ENCODE measurements at places on chromosomes 2 and 18. TPM values are rescaled to one million over a fixed set of nuclear protein-coding genes. Genes with fewer than 3 reads are reported as not detected.

Gene RBM43
- total RNA-seq: 9.8 TPM

Gene EVA1A
- 9.7 TPM for total RNA-seq

Gene NOSTRIN
- 6.9 TPM for total RNA-seq

Gene SPATA3
- total RNA-seq: not detected

GRCh38 chr18:13696961-13697360, 29.4 kb downstream of the FAM210A start:
- DNase-seq: no peak

DNA sequence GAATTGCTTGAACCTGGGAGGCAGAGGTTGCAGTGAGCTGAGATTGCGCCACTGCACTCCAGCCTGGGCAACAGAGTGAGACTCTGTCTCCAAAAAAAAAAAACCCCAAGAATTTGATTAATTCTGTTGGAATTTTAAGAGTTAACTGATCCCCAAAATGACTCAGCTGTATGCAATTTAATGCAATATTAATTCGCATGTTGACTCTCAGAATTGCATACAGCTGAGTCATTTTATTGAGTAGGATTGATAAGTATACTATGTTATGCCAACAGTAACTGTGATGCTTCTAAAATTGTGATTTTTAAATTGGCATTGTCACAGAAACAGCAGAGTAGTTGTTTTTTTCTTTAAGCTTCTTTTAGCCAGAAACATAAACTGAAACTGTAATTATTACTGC, 19.6 kb downstream of the MSH2 start:
- no peak for DNase-seq

- no peak for DNase-seq
These were observed 54.3 kb downstream of the INPP5D start for GRCh38 chr2:233114421-233114861.

GRCh38 chr18:1350931-1351450, 446.3 kb downstream of the ADCYAP1 start:
- peak; percentile 43 for DNase-seq

DNA sequence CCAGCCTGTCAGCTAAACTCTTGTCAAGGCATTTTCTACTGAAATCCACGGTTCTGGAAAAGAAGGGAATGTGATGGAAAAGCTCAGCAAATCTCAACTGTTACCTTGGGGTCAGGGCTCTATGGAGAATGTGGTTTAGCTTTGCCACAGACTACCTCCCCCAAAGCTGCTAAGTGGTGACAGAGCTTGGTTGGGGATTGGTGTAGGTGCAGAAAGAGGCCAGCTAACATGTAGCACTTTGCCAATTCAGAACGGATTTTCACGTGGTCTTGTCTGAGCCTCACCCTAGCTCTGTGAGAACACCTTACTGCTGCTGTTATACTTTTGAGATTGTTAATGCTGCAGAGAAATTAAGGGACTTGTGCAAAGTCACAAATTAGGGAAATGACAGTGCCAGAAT, 331.1 kb downstream of the RND3 start:
- DNase-seq: no peak

DNA sequence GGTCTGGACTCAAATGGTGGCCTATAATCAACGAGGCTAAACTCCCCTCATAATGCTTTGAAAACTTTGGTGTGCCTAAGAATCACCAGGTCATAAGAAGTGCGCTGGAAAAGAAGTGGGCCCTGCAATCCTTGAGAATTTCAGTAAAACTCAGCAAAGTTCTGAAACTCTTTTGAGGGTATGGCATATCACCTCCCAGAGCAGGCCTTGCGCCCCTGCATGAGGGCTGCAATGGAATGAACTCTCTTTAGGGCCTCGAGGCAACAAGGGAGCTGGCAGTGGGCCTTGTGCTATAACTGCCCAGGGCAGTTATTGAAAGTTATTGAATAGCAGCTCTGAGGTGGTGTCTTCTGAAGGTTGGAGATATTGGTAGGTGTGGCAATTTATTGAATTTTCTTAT, 34.5 kb upstream of the AFF3 start:
- DNase-seq: no peak

DNA sequence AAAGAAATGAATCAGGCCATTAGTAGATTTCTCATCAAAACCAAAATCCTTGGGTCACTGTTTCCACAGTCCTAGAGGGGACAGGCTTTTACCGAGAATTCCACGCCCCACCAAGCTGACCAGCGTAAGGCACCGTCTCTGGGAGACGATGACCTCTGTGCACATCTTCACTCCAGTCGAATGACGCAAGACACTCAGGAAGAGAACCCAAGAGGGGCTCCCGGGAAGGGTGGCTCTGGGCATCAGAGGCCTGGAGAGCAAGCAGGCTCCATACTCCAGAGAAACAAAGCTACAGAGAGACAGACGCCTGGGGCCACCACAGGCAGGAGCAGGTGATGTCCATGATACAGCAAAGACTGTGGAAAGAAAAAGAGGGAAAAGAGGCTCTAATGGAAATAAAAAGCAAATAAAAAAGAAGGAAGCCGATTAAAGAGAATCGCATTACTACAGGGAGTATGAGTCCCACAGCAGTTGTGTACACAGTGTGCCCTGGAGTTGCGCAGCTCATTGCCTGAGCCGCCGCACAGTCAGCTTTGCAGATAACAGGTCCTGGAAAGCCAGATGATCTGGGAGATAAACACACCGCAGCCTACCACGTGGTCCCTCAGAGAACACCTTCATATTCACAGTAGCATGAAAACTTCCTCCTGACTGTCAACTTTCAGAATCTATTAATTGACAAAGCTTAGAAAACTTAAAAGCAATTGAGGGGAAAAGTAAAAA, 572.7 kb upstream of the SALL3 start:
- no peak for DNase-seq

GRCh38 chr2:120403261-120403660, 57.3 kb downstream of the INHBB start:
- no peak for DNase-seq

DNA sequence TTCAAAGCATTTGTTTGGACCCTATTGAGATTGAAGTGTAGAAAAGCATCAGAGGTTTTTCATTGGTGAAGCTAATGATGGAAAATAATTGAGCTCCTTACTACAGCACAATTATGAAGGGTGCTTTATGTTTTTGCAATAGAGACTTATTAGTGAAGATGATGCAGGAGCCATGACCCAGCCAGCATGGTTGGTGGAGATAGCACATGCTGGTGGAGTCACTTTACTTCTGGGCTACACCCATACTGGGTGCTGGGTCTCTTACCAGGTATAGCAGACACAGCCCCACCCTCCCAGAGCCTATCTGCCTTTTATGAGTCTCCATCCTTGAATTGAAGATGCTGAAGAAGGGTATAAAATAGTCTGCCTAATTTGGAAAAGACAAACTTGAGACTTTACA, 3.6 kb downstream of the ACP1 start:
- no peak for DNase-seq

DNA sequence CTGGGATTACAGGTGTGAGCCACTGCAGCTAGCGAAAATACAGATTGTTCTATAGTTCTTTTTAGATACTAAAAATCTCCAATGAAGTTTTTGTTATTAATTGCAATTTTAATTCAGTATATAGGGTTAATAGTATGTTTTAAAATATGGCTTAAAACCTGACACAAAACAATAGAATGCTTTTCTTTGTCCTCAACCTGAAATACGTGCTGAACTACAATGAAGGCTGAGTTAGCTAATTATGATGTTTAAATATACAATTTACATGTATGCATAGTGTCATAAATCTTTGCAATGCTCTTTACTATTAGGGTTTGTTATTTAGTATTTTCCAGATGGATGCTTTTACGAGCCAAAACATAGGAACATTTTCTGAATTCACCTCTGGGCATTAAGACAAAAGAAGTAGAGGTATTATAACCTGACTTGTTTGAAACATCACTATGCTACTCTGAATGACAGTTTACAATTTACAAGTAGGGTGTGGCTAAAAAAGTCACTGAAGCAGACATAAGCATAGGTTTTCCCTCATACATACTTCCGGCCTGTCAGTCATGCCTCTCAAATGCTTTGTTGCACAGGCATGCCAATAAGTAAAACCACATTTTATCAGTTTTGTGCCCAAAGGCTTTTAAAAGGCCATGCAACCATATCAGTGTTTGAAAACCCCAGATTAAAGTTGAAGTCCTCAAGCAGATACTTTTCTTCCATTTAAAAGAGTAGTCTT, 168.3 kb downstream of the OTX1 start:
- DNase-seq: peak; percentile 6

DNA sequence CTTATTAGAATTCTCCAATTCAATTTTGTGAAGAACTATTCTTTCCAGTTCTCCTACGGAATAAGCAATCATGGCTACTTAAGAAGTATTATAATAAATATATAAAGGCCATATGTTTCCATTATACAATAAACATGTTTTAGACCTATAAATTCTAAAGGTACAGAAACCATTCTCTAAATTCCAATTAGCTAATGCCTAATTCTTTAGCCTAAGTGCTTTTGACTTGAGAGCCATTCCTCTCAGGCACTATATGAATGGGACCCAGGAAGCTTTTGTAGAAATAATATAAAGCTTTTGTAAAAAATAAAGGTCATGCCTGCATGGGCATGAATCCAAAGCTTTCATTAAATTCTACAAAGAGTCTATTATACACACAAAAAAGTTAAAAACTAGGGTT, 161.0 kb upstream of the UNC80 start:
- DNase-seq: no peak

- peak; percentile 26 for DNase-seq
These were observed 448.9 kb downstream of the NBAS start for GRCh38 chr2:15112216-15112615.

DNA sequence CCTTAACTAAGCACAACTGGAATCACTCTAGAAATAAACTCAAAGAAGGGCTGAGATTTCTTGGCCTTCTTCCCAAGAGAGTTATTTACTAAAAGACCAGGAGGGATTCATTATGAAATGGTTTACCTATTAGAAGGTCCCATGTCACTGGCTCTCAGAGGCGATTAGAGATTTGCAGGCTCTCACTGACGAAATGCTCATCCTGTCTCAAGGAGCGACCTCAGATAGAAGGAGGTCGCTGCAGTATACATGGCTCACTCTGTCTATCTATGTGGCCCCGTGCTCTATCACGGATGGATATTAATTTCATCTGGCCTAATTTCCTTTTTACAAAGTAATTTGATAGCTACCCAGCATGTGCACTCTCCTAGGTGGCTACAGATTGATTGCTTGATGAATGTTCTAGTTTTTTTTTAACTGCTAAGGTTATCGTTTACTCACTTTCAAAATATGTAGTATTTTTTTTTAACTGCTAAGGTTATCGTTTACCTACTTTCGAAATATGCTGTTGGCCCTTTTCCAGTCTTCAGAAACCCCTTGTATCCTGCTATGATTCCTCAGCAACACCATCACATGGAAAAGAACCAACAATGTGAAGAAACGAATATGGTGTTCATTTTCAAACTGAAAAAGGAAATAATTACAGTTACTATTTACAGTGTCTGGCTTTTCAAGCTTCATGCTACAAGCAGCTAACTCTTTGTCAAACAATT, 9.1 kb downstream of the SMIM21 start:
- DNase-seq: no peak
